Peyer's patch (tissue), 4 donors: ENCODE measurements at places on chromosomes 7 and 10. TPM values are rescaled to one million over a fixed set of nuclear protein-coding genes. Genes with fewer than 3 reads are reported as not detected.

DNA sequence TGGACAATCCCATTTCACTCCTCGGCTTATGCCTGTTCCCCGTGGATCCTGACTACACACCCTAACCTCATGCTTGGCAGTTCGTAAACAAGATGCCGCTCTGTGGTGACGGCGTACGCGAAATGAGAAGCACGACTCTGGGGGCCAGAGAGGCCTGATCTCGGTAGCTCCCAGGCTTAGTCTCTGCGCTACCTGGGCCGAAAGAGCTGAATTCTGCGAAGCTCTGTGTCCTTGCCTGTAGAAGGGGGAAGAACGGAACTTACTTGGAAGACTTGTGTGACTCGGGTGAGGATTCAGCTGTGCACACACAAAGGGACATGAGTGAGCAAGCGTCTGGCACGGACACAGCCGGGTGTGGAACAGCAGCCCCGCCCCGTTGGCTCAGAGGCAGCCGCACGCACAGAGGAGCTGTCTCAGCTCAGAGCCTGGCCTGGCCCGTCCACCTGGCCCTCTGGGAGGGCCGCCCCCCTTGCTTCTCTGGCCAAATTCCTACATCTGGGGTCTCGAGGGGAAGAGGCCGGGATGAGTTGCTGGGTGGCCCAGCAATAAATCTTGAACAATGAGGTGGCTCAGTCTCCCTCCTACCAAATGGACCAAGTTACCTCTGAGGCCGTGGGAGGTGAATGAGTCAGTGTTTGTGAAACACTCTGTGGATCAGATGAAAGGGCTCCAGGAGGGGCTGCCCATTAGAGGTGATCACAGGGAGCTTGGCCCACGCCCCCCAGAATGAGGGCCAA, 83.8 kb downstream of the PDGFA start:
- peak; percentile 85 for DNase-seq

DNA sequence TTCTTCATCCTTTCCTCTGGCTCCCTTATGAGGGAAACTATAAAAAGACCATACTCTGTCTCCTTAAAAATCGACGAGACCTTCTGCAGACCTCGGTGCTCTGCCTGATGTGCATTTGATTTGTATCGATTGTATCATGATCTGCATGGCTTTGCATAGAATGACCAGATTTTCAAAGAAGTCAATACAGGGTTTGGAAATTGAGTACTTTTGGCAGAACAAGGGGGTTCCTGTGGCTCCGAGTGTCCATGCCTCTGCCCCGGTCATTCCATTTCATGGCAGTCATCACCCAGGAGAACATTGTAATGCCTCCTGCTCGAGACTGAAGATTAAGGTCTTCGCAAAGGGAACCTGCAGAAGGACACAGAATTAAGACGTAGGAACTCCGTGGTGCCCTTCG, 685 bp downstream of the CASP2 start:
- DNase-seq = no peak

DNA sequence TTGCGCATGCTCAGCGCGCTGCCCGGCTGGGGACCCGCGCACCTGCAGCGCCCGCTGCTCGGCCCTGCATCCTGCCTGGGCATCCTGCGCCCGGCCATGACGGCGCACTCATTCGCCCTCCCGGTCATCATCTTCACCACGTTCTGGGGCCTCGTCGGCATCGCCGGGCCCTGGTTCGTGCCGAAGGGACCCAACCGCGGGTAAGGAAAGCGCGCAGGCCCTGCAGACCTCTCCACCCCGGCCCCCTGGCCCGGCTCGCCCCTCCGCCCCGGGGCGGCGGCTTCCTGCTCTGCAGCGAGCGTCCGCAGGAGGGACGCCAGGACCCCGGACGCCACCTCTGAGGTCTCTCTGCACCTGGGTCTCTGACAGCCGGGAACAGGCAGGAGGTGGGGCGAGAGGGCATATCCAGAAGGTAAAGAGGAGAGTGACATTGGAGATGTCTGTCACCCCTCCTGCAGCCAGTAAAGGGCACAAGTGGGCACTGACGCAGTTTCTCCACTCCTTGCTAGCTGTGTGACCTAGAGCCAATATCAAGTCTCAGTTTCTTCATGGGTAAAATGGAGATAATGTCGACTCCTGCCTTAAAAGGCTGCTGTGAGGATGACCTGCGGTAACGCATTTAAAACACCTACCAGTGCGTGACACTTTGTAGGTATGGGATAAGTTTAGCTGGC, 338 bp downstream of the ATP6V0E2 start:
- DNase-seq = peak; percentile 45

DNA sequence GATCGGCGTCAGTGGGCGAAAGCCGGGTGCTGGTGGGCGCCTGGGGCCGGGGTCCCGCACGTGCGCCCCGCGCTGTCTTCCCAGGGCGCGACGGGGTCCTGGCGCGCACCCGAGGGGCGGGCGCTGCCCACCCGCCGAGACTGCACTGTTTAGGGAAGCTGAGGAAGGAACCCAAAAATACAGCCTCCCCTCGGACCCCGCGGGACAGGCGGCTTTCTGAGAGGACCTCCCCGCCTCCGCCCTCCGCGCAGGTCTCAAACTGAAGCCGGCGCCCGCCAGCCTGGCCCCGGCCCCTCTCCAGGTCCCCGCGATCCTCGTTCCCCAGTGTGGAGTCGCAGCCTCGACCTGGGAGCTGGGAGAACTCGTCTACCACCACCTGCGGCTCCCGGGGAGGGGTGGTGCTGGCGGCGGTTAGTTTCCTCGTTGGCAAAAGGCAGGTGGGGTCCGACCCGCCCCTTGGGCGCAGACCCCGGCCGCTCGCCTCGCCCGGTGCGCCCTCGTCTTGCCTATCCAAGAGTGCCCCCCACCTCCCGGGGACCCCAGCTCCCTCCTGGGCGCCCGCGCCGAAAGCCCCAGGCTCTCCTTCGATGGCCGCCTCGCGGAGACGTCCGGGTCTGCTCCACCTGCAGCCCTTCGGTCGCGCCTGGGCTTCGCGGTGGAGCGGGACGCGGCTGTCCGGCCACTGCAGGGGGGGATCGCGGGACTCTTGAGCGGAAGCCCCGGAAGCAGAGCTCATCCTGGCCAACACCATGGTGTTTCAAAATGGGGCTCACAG, 1.1 kb downstream of the EGFR start:
- DNase-seq = peak; percentile 72

DNA sequence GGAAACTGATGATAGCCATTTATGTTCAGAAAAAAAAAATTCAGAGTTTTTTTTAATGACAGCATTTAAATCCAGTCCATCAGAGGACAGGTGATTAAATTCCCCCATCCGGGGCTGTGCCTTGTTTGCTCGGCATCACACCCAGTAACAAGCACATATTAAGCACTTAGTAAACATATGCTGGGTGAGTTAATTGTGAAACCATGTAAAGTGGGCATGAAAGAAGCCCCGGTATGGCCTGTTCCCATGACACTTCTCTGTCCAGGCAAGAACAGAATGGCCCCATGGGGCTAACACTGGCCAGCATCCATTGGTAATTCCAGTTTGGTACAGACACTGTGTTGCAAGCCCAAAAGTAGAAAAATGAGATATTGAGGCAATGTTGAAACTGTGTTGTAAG, 220.8 kb upstream of the RNF32 start:
- DNase-seq = no peak

DNA sequence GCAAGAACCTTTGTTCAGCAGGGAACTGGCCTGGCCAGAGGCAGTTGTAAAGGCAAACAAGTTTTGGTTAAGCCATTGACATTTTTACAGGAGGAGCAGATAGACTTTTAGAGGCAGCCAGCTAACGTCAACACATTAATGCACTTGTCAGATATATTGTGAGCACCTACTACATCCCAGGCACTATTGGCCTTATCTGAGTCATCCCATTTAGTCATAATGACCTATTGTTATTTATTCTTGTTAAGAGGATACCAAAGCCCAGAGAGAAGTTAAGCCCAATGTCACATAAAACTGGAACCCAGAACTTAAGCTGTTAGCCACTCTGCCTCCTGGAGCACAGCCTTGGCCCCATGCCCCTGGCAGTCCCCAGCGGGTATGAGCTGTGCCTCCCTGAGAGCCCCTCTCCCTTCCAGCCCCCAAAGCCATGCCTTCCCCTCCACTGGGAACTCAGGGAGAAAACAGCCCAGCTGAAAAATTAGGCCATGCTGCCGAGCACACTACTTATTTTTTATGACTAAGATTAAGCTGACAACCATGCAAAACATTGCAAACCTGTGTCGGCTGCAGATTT, 32.7 kb upstream of the TRIM8 start:
- DNase-seq = no peak

The TDRD1 gene
- total RNA-seq = not detected

The TRIL gene
- 0.70 TPM for total RNA-seq

The TMEM270 gene
- total RNA-seq = not detected

The GDF2 gene
- not detected for total RNA-seq

The ANXA8L1 gene
- total RNA-seq = not detected
